ENCODE measurements at places on chromosomes 2 and 18.

DNA sequence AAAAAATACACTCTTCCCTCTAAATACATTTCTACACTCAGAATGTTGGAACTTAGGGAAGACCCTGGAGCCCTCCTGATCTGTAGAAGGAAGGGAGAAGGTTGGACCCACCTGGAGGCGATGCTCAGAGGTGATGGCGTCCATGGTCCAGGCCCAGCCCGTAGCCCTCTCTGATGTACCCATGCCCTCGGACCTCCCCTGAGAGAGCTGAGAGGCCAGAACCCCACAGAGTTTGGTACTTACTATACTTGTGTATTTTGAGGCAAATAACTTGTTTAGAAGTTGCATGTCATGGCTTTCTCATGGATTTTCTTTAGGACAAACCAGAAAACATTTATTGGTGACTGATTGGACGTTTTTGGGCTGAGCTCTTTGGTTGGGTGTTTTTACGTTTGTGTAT is 10.5 kb downstream of the CTDP1 start:
- DNase-seq, result no peak

DNA sequence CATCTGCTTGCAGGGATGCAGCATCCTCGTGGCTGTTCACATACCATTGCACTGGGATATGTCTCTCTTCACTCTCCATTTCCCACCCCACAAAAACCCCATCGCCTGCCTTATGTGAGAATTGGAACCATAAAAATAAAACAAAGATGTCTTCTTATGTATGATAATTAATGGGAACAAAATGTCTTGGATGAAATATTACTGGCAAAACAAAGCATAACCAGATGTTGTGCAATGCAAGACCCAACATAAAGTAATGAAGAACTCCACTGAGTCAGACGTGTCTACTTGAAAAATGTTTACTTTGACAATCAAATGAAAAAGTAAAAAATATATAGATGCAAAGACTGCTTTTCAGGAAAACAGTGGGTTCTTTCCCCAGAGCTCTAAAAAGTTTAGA is 611.3 kb upstream of the SYT4 start:
- no peak for DNase-seq

- no peak for DNase-seq
Observed at GRCh38 chr2:236026841-236027240, 141.3 kb downstream of the GBX2 start.

DNA sequence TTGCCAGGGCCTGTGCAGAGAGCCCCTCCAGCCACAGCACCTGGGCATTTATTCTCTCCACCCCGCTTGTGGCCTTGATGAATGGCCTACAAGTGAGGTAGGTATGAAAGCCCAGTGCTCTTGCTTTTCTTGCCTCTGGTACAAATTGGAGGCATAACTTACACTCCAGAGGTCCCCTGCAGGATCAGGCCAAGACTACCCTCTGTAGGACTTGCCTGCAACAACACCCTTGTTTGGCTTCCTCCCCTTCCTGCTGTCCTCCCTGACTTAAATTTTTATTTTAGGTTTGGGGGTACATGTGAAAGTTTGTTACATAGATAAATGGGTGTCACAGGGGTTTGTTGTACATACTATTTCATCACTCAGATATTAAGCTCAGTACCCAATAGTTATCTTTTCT is 95.7 kb downstream of the CDC42EP3 start:
- no peak for DNase-seq

- no peak for DNase-seq
Observed at GRCh38 chr2:204357286-204357685, 188.0 kb upstream of the PARD3B start.

DNA sequence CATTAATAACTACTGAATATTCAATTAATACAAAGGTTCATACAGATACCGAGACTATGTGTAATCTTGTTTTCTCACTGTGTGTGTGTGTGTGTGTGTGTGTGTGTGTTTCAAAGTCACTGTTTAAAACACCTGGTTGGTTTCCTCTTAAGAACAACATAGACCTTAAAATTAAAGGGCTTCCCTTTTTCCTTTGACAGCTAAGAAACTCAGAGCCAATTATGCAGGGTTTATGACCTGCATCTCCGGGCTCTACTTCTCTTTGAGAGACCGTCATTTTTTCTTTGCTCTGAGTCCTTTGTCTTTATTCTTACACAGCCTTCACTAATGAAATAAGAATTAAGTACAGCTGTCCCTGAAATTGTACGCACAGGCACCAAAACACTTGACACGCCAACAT is 145.6 kb downstream of the HDAC4 start:
- no peak for DNase-seq

DNA sequence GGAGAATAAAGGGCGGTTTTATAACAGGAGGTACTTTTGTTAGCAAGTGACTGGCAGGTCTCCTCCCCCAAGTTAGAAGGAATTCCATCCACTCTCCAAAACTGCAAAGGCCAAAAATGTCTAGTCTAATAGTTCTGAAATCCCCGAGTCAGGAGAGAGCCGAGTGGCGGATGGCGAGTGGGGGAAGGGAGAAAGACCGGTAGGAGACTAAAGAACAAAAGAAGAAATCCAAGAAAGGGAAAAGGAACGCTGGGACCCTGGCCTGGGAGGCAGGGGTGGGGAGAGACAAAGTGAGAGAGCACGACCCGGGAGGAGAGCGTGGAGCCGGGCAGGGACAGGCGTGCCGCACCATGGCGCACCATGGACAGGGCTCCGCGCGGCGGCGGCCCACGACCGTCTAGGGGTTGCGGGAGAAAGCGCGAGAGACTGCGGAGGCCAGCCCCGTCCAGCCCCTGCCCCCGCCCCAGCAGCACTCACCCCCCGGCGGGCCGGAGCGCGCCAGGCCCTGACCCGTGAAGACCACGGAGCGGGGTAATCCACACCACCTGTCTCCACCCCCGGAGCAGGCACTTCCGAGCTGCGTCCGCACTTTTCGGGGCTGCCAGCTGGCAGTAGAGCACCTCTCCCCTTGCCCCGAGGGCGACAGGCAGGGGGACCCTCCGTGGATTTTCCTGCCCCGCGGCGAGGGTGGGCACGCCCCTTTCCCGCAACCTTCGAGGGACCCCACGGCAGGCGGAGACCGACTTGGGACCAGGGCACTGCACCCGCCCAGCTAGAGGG is 1.6 kb downstream of the CDH2 start:
- no peak for DNase-seq

DNA sequence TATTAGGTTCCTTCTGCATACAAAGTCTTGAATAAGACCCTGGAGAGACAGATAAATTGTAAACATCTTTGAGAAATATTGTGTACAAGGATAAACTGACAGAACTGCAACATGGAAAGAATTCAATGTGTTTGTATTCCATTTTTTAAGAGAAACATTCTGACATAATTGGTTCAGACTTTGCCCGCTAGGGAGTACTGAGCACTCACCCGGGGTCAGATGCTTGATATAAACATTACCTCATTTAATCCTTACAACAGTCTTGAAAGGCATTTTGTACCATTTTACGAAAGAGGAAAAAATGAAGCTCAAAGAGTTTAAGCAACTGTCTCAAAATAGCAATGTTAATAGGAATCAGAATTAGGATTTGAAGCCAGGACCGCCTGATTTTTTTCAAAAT is 416.7 kb upstream of the CRIM1 start:
- no peak for DNase-seq

- DNase-seq, result no peak
Observed at GRCh38 chr2:215071676-215072075, 66.8 kb downstream of the ABCA12 start.

Data from NCI-H2227 treated with DMSO at 0.1 percent for 48 hours (cell line).